ENCODE measurements at places on chromosomes 12 and 14.

DNA sequence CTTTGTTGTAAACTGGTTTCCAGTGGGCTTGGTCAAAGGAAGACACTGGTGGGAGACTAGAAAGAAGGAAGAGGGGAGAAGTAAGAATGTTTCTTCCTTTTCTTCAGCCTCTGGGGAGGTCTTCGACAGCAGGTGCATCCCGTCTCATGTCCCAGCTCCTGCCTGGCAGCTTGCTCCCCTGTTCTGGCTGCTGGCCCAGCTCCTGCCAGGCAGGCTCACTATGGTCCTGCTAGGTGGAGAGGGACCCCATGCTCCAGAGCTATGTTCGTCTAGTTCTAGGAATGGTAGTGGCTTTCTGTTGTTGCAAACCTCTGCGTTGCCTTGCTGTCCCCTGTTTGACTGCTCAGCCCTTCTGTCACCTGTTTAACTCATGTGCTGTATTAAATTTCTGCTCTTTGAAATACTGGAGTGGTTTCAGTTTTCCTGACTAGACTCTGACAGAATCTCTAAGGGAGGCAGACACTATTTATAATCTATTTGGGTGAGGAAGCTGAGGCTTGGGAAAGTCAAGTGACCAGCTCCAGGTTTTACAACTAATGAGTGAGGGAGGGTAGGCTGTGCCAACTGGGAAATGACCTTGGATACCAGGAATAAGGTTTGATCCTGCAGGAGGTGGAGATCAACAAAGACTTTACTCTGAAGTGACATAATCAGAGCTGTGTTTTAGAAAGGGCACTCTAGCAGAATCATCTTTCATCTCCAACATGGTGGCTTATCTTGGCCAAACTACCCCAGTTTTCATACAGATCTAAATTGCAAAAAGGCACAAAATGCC lies 94.7 kb upstream of the DDHD1 start:
- DNase-seq: no peak

GRCh38 chr12:51307655-51308593 lies 16.1 kb downstream of the BIN2 start:
- no peak for DNase-seq

DNA sequence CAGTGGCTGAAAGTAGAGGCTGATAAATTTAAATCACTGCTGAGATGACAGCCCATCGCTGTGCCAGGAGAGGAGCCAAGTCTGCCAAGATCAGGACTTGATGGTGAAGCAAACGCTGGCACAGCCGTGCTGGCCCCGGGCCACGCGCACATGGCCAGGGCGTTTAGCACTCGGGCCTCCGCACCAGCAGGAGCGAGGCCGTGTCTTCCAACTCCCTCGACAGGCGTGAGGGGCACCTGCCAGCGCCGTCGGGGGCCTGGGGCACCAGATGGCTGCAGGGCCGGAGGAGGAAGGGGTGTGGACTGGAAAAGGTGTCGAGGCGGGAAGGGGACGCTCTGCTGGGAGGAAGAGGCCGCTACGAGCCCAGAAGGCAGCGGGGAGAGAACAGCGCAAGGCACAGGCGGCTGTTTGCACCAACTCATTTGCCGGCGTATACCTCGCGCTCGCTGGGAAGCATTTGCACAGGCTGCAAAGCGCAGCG lies 29.5 kb downstream of the RIMBP2 start:
- no peak for DNase-seq

- no peak for DNase-seq
Measured at GRCh38 chr12:90268574-90268973, 559.9 kb upstream of the ATP2B1 start.
